ENCODE measurements at places on chromosomes 6 and 20.

- DNase-seq = no peak
Measured at GRCh38 chr20:17345321-17345720, 118.5 kb downstream of the PCSK2 start.

DNA sequence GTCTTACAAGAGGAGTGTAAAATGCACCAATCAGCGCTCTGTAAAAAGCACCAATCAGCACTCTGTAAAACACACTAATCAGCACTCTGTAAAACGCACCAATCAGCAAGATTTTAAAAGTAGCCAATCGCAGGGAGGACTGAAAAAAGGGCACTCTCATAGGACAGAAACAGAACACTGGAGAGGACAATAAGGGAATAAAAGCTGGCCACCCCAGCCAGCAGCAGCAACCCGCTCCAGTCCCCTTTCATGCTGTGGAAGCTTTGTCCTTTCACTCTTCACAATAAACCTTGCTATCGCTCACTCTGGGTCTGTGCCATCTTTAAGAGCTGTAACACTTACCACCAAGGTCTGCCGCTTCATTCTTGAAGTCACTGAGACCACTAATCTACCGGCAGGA, 1.7 kb upstream of the AIG1 start:
- no peak for DNase-seq

DNA sequence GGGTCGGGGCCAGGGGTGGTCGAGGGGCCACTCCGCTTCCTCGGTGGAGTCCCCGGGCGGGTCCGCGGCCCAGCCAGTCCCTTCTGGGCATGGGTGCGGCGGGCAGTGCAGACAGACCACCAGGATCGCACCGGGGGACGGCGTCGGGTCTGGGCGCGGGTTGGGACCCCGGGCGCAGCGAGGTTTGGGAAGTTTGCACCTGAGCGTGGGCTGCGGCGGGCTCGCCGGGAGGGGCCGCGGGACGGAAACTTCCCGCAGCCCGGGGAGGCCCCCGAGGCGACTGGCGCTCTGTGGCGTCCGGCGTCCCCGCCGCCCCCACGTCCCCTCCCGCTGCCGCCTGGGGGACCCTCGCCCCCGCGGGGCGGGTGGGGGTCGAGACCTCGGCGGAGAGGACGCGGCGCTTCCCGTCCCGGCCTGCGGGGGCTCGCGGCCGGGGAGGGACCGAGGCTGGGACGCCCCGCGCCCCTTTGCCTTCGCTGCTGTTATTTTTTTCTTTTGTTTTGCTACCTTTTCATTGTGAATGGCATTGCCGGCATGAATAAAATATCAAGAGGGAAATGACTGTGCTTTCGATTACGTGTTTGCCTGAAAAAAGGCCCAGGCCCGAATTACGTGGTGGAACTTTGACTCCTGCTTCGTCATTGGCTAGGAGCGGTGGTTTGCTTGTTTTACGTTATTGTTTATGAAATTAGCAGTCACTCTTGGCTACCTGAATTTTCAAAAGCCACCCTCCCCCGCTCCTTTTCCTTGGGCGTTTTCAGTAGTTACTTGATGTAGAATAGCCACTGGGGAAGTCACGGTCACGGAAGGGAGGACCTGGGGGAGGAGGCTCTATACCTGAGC, 703 bp downstream of the SNX9 start:
- DNase-seq = peak; percentile 29

- DNase-seq = no peak
Measured at GRCh38 chr6:39818695-39819094, 26.5 kb downstream of the DAAM2 start.

- no peak for DNase-seq
Measured at GRCh38 chr20:23087587-23088251, 1.6 kb upstream of the CD93 start.

DNA sequence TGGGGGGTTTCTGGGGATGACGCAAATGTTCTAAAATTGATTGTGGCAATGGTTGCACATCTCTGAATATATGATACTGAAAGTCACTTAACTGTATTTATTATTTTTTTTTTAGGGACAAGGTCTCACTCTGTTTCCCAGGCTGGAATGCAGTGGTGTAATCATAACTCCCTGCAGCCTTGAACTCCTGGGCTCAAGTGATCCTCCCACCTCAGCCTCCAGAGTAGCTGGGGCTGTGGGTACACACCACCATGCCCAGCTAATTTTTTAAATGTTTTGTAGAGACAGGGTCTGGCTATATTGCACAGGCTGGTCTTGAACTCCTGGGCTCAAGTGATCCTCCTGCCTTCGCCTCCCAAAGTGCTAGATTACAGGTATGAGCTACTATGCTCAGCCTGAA, 33.4 kb downstream of the NOL4L start:
- no peak for DNase-seq

DNA sequence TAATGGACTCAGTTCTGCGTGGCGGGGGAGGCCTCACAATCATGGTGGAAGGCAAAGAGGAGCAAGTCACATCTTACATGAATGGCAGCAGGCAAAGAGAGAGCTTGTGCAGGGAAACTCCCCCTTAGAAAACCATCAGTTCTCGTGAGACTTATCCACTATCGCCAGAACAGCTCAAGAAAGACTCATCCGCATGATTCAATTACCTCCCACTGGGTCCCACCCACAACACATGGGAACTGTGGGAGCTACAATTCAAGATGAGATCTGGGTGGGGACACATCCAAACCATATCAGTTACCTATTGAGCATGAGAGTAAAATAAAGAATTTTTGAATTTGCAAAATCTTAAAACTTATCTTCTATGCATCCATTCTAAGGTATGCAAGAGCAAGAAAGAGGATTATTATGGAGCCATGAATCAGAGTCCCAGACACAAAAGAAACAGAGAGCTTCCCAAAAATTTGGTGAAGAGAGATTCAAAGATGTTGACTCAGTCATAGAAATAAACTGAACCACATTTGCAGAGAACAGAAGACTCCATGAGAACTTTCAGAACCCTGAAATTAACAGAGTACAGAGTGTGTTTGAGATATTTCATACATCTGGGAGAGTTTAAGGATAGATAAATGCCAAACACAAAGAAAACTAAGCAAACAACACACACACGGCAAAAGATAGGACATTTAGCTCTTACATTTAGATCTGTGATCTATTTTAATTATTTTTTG, 17.1 kb upstream of the MOXD1 start:
- DNase-seq = no peak

DNA sequence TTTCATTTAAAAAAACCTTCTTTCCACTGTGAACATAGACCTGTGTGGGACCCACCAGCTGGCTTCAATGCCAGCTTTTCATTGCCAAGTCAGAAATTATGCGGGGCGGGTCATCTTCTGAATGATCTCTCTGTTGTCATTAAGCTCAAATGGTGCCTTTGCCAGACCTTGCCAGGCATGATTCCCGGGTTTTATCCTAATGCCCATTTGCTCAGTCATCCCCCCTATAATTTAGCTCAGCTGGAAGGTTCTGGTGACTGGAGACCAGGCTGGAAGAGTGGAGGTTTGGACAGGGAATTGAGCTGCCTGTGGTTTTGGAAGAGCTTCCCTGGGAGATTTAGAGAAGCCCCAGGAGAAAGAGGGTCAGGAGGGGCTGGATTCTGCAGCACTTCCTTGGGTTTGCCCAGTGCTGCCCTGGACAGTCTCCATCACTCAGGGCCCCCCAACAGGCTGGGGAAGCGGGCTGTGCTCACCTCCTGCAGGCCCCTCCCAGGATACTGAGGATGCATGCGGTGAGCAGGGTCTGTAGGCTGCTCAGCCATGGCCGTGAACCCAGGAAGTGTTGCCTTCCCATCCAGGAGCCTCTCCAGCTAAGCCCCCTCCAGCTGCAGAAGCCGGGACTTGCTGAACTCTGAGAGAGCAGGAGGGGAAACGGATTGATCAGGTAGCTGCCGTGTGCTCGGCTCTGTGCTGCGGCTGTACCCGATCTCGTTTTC, 273.0 kb downstream of the CDH4 start:
- DNase-seq = no peak

- DNase-seq = no peak
Measured at GRCh38 chr20:20946122-20946759, 159.9 kb downstream of the LINC00237 start.

DNA sequence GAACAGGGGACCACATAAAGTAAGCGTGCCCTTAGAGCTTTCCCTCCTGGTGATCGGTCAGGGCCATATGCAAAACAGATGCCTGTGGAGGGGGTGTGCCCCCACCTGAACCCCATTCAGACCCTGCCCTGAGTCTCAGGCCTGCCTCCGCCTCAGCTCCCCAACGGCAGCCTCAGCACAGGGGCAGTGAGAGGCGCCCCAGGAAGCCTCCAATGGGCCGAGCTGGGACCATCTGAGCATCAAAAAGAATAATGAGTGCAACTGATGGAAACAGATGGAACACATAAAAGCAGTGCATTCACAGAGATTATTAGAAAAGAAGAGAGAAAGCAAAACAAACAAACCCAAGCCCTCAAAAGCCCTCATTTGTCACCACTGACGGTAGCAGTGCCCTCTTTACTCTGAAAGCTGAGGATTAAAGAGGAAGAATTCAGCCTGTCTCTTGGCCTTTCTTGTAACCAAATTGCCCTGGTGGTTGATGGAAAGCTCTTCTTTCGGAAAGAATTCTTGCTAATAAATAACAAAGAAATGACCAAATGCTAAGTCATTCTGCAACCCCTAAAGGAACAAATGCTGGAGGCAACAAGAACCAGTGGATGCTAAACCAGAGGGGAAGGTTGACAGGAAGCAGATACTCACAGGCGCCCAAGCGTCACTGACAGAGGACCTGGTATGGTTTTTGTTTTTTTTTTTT, 6.8 kb downstream of the ADISSP start:
- no peak for DNase-seq

DNA sequence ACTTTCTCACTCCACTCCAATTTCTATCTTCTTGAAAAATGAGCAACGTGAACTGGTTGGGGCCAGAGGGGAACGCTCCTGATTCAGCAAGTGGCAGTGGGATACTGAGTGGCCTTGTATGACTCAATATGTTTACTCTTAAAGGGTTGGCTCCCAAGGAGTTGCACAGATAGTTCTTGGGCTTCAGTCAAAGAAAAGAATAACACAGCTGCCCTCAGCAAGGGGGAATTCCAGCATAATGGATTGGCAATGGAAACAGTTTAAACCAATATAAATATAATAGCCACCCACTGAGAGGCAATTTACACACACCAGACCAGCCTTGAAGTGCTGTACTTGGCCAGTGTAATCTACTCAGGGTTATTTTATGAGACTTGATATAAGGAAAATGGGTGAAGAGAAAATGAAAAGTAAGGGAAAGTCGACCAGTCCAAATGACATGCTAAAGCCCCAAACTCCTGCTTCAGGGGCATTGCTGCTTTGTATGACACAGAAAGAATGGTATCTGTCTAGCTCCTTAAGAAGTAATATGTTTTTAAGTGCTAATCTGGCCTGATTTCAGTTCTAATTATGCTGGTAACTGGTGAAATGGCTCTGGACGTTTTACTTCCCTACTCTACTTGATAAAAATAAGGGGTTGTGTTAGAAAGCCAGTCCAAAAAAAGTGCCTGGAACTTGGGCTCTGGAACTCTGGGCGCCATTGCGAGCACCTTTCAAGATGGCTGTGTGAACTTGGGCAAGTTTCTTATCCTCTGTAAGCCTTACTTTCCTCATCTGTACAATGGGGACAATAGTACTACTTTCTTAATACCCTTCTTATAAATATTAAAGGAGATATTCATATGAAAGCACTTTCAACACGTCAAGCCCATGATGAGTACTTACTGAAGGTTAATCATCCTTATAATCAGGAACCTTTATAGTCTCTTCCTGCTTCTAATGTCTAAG, 712.9 kb upstream of the MAP3K7 start:
- no peak for DNase-seq

GRCh38 chr6:124633655-124634054, 328.6 kb upstream of the RNF217 start:
- DNase-seq = no peak

Data from NCI-H226 (cell line).